ENCODE measurements at places on chromosomes 7 and 10.

GRCh38 chr10:48572414-48572813 is 32.5 kb downstream of the ARHGAP22 start:
- DNase-seq, result no peak

GRCh38 chr7:2807460-2807844 is 36.7 kb downstream of the GNA12 start:
- no peak for DNase-seq

- DNase-seq, result no peak
These were observed 19.8 kb downstream of the MAD1L1 start for GRCh38 chr7:2212906-2213305.

DNA sequence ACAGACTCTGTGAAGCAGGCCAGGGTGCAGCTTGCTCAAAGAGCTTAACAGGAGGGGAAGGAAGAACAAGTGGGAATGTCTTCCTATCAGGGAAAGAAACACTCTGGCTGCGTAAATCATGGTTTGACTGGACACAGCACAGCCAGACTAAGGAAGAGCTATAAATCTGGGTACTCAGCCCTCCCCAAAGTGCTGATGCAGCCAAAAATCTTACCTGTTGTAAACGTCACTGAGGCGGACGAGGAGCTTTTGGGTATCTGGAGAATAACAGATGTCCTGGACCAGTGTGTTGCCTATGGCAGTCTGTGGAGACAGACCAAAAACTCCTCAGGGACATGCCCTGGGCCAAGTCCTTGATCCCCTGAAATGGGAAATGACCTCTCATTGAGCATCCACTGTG is 43.1 kb upstream of the HNRNPH3 start:
- no peak for DNase-seq

DNA sequence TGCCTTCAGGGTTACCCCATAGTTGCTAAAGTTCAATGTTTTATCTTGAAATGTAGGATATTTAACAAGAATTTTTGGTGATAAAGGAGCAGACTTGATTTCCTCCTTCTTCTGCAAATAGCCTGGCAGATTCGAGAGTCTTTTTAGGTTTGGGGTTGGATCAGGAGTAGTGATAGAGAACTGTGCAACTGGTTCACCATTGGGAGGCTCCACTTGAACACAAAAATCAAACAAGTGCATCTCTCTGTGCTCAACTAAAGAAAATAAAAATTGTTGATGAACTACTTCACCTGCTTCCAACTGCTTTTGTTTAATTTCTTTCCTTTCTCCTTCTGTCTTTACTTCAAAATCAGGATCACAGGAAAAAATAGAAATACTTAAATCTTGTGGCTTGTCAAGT is 58.5 kb downstream of the MACC1 start:
- no peak for DNase-seq

- DNase-seq, result no peak
These were observed 550 bp upstream of the PLAU start for GRCh38 chr10:73910401-73910763.
